ENCODE measurements at places on chromosomes 5 and 9.

DNA sequence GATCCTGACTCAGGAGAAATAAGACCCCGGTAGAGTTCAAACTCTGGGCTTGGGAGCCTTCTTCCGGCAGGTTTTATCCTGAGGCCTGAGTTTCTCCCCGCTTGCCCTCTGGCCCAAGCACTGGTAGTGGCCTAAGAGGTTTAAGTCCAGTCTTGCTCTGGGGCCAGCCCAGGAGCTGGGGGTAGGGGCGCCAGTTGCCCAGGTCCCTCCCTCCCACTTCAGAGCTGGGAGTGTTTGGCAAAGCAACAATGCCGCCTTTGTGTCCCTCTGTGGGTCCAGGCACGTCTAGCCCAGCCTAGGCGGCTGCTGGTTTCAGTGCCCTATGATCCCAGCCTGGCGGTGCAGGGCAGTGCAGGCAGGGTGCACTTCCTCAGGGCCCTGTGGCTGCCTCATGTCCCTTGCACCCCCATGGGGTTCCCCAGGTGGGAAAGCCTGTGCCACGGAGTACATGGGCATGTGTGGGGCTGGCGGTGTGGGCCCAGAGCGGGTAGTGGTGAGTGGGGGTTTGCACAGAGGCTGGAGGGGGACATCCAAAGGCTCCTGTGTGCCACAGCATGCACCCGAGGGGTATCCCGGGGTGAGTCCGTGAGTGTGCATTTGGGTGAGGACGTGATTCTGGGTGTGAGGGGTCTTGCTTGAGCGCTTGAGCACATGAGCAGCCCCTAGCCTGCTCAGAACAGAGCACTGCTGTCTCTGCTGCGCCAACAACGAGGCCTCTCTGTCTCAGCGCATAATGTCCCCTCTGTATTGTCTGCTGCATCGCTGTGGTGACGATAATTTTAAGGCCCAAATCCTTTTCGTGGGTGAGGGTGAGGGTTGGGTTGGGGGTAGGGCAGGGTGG, 61.7 kb upstream of the PSD2 start:
- no peak for DNase-seq

DNA sequence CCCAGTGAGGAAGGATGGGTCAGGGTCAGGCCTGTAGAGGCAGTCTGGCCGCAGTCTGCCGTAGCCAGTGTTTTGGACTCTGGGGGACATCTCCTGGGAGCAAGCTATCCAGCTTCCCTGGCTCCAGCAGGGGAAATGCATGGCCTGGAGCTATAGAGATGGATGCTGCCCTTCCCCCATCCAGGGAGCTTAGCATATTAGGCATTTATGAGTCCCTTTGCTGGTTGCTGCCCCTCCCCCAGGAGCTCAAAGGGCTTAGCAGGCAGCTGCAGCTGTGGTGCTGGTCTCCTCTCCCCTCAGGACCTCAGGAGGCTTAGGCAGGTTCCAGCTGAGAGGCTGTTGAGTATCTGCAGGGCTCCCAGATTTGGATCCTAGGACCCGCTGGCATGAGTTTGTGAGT, 1158.7 kb downstream of the DTWD2 start:
- DNase-seq = no peak

- no peak for DNase-seq
Measured at GRCh38 chr5:159873680-159874079, 42.6 kb upstream of the ADRA1B start.

- DNase-seq = no peak
Measured at GRCh38 chr9:12271421-12271891, 421.7 kb upstream of the TYRP1 start.

DNA sequence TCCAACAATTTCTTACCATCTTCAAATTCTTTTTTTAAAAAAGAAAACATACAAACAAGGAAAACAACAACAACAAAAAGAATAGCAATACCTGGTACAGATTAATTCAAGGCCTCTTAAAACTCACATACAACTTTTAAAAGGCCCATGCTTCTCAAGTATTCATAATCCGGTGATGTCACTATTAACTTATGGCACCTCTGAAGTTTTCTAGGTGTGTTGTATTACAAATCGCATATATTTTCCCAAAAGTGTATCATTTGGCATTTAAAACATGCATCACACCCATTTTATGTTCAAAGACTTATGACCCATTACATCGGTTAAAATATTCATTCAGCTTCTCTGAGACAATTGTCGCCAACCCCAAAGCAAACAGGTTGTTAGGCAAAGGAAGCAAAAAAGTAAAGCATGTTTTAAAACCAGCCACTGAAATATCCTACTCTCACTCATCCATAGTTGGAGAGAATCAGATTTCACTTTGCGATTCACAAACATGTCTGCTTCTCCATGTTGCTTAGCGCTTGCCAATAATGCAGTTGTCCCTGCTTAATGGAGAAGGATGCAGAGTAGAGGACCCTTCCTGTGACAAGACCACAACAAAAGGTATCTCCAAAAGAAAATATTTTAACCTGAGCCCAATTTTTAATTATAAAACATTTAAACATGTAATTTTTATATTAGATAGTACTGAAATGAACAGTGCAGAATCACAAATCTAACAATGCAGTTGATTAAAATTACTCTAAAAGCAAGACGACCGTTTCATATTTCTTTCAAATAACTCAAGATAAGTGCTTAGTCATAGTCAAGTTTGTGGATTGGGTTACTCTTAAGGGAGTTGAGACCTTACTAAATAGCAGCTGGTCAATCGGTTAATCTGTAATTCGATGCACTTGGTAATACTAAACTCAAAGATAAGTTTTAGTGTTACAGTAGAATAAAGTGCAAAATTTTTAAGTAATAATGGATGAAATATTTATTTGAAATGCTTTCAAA, 1.6 kb downstream of the SKP1 start:
- DNase-seq = peak; percentile 35

All from OCI-LY7 (cell line).